Femur (tissue), 1 donor: ENCODE measurements at places on chromosomes 5 and 9.

- DNase-seq, result no peak
Measured at GRCh38 chr5:11692636-11693035, 211.6 kb downstream of the CTNND2 start.

DNA sequence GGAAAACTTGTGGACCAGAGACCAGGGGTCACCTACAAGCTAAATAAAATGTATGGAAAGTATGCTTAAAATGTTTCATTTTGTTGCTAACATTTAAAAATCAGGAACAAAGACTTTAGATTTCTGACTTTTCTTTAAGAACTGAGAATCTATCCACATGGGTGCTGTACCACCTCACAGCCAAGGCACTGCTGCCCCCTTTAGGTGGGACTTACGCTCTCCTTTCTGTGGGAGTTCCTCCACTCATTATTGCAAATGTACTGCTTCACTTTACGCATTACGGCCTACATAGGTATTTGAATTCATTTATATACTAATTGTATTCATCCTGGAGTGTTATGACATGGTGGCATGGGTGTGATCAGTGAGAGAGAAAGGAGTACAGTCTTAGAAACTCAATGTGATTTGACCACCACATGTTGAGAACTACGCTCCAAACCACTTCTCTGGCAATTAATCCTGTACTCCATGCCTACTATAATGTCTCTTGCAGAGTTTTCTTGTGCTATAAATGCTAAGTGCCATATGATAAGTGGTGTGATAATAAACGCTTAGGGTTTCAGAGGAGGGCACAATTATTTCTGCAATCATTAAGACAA, 24.7 kb upstream of the CETN3 start:
- peak; percentile 48 for DNase-seq

DNA sequence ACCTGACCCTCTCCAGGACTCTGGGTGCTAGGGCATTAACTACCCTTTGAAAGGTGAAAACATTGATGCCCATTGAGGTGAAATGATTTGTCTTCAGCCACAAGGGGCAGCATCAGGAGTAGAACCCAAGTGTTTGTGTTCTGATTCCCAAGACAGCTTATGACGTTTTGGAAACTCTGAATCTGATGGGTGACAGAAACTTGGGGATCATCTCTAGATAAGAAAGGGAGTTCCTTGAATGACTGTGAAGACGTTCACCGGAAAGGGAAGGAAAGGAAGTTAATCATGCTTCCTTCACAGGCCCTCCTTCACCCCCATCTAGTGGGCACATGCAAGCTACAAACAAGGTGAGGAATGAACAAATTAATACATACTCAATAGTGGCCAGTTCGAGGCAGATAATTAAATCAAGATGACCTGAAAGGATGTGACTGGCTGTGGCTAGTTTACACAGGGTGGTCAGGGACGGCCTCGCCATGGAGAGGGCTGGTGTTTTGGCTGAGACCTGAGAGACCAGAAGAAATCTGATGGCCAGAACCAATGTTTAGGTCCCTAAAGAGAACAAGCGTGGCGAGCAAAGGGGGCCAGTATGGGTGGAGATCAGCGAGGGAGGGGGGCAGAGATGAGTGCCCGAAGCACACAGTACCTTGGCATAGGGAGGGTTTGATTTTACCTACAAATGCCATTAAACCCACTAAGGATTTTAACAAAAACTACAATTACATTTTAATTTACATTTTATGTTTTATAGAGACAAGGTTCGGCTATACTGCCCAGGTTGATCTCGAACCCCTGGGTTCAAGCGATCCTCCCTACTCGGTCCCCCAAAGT, 937 bp upstream of the SLC26A2 start:
- no peak for DNase-seq

DNA sequence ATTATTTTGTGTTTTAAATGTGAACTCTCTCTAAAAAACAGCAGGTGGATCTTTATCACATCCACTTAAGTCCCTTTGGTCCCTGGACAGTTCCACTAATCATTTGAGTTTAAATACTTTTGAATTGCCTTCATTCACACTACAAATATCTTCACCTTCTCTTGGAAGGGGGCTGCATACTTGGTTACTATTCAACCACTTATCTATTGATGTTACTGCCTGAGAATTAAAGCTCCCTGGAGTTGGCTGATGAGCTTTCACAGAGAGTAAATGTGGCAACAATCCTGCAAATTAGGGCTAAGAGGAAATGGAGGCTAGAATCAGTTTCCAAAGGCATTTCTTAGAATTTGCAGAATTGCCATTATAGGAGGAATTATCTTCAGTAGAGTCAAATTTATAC, 180.4 kb downstream of the ST8SIA4 start:
- no peak for DNase-seq

DNA sequence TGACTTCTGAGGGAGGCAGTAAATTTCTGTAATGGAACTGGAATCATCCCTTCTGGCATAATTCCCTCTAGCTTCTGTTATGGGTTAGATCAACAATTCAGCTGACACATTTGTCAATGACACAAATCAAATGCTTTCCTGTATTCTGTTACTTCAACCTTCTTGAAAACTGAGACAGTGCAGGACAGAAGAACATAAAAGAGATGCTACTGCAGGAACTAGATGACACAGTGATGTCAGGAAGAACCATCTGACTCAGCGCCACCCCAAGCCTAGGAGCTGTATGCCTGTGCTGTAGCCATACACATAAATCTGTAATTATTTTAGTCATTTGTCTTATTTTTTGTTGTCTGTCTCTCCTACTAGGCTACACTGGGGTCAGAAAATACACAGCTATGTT, 18.2 kb upstream of the CEP120 start:
- no peak for DNase-seq

DNA sequence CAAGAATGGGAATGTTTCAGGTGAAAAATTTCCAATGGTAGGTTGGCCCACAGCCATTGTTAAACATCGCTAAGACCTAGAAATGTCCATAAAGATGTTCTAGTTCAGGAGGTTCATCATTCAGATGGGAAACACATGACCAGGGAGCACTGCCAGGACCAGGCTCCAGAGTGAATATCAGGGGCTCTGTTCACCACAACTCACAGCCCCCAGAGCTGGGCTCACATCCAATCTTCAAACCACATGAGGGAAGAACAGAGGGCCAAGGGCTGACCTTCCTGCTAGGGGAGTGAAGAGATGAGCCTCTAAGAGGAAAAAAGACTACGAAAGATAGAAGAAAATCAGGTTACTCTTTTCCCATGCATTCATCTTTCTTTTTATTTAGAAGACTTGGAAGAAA, 205.8 kb downstream of the SEMA5A start:
- peak; percentile 44 for DNase-seq

DNA sequence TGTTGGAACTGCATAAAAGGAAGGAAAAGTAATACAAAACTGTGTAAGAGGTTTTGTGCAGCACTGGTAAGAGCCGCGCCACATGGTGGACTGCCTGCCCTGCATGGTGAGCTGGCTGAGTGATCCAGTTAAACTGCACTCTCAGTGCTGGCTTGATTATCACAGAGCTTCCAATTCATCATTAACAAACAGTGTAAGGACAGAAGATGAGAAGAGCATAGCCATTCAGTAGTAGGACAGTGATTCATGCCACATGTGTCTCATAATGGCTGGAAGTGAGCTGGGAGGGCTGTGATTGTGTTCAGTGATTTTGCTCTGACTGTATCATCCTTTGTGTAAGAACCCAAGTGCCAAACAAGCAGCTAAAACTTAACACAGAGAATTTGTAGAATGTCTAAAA, 14.1 kb downstream of the ASPN start:
- no peak for DNase-seq

DNA sequence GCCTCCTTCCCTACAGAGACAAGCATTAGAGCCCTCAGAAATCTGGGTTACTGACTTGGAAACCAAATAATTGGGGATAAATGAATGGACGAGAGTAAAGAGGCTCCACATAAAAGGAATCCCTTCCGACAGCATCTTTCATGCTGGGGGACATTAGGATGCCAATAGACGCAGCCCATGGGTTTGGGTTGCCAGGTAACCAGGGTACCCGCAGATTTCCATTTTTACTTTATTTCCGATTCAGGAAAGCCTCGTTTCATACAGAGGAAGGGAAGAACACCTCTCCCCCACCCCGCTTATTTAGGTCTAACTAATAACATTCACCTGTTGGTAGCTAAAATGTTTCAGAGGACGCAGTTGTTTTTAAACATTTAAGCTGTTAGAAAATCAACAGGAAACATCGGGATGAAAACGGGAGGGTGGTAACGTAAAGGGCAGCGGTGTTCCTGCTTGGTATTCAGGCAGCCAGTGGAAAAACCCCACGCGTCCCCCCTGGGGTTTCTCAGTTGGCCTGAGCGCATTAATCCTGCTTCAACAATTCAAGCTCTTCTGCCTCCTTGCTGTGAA, 179.5 kb downstream of the YTHDC2 start:
- DNase-seq, result peak; percentile 22

- no peak for DNase-seq
Measured at GRCh38 chr5:102853680-102854079, 98.6 kb downstream of the PAM start.

DNA sequence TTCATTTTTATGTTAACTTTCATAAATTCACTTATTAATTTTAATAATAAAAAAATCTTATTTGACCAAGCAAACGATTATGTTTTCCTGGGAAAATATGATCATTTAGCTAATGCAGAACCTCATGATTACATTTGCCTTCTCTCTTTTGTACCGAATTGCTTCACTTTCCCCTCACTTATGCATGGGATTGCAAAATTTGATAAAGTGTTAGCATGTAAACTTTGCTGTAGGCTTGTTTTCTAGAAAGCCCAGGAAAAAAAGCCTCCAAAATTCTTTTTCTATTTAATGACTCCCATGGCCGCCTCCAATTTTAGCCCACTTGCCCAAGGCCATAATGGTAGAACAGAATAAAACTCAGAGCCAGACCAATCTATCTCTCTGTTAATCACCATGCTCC, 82.8 kb upstream of the FBXL7 start:
- DNase-seq, result no peak
